Stimulated activated CD4-positive, alpha-beta T cell treated with anti-CD3 and anti-CD28 coated beads, Interleukin-2, amount 100 ng/mL, for 24 hours (primary cell): ENCODE measurements at places on chromosomes 5 and 9.

DNA sequence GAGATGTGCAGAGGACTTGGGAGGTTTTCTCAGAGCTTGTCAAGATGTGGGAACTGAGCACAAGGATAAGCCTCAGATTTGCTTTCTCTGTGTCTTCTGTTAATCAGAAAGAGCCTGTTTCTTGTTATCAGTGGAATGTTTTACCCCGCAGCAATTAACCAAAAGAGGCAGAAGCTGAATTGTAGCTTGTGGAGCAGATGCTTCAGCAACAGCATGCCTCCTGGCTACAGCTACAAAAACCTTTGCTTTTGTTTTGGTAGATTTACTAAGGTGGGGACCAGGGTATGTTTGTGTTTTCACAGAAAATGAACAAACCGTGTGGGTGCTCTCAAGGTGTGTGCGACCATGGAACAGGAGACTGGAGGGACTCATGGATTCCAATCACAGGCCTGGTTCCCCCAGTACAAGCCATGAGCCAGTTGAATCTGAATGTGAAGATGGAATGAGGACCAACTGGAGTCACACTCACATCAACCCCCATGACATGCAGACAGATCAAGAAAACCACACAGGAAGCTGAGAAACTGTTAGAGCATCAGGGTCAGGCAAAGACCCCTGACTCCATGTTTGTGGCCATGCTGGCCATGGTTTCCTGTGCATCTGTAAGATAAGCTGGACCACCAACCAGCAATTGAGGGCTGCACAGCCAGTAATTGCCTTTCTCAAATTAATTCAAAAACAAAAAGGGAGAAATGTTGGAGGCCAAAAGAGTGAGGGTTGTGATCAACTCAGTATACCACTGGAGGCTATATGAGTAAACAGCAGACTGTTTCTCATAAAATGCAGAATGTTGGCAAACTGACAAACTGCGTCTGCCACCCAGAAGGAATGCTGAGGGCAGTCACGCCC, 6.9 kb downstream of the UGT3A2 start:
- DNase-seq: no peak

- no peak for DNase-seq
Observed at GRCh38 chr5:36304095-36304805, 2.5 kb upstream of the RANBP3L start.

DNA sequence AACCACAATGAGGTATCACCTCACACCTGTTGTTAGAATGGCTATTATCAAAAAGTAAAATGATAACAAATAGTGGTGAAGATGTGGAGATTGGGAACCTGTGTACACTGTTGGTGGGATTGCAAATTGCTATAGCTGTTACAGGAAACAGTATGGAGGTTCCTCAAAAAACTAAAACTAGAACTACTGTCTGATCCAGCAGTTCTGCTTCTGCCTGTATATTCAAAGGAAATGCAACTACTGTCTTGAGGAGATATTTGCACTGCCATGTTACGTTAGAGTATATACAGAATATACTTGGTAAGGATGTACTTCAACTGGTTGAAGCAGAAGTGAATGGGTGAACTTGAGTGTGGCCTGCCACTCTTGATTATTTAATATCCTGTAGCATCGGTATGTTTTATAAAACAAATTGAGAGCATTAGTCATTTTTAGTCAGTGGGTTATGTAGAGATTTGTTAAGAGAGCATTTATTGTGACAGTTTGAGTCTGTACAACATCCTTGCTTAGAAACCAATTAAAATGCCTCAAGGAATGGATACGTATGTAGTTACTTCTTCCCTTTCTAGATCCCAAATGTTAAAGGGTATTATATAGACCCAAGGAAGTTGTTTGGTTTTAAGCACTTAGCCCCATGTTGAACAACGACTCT, 37.5 kb downstream of the ZCCHC7 start:
- DNase-seq: no peak

DNA sequence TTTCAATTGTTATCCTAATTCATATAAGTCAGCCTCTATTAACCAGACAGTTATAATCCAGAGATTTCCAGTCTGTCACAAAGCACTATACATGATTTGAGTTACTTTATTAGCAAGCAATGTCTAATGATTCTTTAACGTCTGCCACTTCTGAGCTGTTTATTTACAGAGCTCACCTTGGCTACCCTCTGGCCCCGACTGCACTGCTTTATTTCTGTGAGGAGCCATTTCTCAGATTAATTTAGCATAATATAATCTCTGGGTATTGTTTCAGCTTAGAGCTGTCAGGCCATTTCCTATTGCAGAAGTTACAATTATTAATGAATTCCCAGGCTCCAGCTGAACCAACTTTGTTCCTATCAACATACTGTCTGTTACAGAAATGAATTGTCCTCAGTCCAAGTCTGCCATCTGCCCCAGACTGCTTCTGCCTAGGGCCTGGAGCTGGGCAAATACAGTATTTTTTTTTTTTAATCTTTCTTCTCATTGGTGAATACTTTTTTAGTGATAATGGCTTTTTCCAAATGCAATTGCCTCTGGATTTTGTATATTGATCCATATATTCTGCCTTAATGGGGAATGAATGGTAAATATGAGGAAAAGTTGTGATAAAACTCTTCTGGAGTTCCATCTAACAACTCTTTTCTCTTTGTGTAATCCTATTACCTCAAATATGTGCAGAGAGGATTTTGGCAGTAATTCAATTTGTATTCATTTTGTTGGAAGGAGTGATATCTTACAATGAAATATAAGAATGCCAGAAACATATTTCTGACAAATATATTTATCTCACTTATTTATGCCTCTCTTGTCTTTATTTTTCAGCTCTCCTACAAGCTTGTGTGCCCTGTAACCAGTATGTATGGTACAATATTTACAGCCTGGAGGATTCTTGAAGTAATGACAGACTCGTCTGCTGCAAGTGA, 104.7 kb downstream of the FOCAD start:
- DNase-seq: no peak

DNA sequence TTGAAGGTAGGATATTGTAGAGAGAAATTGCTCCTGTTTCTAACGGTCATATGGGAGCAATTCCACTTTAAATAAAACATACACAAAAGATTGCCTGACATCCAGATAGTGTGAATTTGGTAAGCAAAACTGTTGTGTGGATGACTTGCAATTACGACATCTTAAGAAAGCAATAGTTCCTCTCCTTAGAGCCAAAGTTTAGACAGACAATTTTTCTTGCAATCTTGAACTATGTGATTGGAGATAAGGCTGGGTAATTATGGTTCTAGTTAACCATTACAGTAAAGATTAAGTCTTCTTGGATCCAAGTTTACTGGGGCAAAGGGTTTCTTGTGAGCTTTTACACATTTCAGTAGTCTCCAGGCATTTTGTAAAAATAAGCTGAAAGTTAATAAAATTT, 1080.6 kb upstream of the CDH6 start:
- no peak for DNase-seq

- no peak for DNase-seq
Observed at GRCh38 chr9:115680231-115680630, 473.4 kb upstream of the PAPPA start.

GRCh38 chr5:98397081-98397480, 376.4 kb upstream of the RGMB start:
- no peak for DNase-seq

DNA sequence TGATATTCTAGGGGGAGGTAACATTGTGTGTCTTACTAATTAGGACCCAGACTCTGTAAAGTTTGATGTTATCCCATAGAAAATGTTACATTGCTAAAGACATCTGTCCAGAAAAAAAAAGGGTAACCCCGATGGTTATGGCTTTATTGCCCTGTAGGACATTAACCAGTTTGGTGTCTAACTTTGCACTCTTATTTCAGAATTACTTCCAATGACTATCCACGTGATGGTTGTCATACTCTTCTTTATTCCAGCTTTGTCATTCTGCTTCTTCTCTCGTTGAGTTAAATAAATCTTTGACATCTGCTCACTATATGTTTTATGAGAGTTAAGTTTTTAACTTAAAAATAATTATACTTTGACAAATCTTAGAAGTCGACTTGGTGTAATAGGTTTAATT, 180.4 kb upstream of the ANKRD55 start:
- DNase-seq: no peak

GRCh38 chr5:32383065-32383464, 61.5 kb downstream of the ZFR start:
- no peak for DNase-seq

GRCh38 chr5:69152731-69153130, 14.2 kb upstream of the CCNB1 start:
- no peak for DNase-seq

DNA sequence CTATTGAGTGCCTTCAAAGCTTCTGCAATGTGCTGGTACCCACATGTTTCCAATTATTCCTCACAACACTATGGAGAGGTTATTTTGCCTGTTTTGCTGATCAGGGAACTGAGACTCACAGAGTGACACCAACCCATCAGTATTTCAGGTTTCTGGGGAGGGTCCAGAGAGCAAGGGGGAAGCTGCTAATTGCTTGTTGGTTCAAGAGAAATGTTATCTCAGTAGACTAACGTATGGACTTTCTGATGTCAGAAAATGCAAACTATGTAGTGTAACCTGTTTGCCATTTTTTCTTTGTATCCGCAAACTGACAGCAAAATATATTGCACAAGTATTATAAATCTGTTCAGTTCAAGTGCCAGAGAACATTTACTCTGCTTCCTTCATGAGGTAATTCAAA, 108.3 kb upstream of the MSX2 start:
- no peak for DNase-seq
